ENCODE measurements at places on chromosomes 2 and 18.

GRCh38 chr2:238286987-238287736, 1.2 kb downstream of the PER2 start:
- DNase-seq, result no peak

GRCh38 chr2:149329068-149329467, 1.3 kb upstream of the LYPD6 start:
- DNase-seq, result no peak

GRCh38 chr2:112850588-112850987, 14.0 kb upstream of the IL1B start:
- no peak for DNase-seq

DNA sequence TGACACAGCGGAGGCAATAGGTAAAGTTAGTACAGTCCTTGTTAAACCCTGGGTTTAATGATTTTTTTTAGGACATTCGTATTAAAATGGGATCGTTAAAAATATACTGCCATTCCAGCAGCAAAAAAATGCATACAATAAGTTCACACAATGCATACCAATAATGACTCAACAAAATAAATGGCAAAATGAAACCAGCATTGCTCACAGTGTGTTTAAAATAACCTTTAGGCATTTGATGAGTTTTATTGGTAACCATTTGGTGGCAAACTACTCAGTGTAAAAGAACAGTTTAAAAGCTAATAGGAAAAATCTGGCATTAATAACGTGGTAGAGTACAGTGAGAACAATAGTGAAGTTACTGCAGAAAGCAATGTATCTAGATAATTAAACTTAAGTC, 539.0 kb upstream of the PIK3C3 start:
- DNase-seq, result no peak
